Panc1 (cell line): ENCODE measurements at places on chromosomes 16 and 17.

GRCh38 chr16:4385066-4385788, 13.6 kb downstream of the VASN start:
- no peak for DNase-seq

GRCh38 chr17:45413498-45413923, 19.2 kb downstream of the ARHGAP27 start:
- DNase-seq = no peak

GRCh38 chr17:5019475-5019956, 15.7 kb downstream of the SLC52A1 start:
- no peak for DNase-seq

- no peak for DNase-seq
These were observed 177.2 kb downstream of the ENGASE start for GRCh38 chr17:79251824-79252223.

DNA sequence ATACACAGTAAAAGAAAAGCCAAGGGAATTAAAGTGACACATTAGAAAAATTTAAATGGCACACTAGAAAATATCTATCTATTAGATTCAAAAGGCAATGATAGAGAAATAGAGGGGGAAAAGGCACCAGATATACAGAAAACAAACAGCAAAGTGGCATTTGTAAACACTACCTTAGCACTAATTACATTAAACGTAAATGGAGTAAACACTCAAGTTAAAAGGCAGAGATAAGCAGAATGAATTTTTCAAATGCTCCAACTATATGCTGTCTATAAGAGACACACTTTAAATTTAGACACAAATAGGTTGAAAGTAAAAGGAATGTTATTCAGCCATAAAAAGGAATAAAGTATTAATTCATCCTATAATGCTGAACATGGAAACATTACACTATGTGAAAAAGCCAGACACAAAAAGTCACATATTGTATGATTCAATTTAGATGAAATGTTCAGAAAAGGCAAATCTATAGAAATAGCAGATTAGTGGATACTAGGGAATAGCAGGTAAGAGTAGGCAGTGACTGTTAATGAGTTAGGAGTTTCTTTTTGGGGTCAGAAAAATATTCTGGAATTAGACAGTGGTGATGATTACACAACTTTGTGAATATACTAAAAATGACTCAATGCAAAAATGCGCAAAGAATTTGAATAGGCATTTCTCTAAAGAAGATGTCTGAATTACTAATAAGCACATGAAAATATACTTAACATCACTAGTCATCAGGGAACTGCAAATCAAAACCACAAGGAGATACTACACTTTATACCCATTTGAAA, 92.4 kb downstream of the BRIP1 start:
- no peak for DNase-seq

DNA sequence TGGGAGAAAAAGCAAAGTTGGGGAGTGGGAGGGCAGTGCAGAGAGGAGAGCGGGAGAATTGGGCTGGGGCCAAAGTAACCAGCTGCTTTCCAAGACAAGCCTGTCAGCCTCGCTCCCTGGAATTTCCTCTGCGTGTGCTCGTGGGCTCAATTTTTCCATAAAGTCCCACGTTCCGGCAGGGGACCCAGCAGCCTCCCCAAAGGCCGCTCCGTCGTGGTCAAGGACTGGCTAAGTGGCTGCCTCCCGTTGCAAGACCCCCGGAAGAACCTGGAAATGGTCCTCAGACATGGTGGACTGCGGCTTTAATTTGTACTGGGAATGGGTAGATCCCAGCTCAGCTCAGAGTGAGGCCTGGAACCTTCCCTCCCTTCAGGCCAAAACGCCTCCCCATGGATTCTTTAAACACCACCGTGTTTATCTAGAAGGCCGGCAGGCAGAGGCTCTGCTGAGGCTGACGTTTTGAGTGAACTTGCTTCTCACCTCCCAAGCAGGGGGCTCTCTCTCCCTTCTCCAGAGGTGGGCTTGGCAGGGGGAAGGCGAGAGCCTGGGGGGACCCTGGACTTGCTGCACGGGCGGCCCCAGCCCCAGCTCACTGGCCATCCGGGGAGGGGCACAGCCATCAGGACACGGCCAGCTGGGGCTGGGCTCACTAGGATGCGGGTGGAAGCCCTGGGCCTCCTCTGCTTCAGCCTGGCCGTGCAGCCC, 190.0 kb downstream of the C16orf95 start:
- no peak for DNase-seq

- no peak for DNase-seq
These were observed 14.1 kb upstream of the SLC16A5 start for GRCh38 chr17:75073618-75074047.
